Muscle of leg (tissue), 16 donors: ENCODE measurements at places on chromosomes 13 and 19.

DNA sequence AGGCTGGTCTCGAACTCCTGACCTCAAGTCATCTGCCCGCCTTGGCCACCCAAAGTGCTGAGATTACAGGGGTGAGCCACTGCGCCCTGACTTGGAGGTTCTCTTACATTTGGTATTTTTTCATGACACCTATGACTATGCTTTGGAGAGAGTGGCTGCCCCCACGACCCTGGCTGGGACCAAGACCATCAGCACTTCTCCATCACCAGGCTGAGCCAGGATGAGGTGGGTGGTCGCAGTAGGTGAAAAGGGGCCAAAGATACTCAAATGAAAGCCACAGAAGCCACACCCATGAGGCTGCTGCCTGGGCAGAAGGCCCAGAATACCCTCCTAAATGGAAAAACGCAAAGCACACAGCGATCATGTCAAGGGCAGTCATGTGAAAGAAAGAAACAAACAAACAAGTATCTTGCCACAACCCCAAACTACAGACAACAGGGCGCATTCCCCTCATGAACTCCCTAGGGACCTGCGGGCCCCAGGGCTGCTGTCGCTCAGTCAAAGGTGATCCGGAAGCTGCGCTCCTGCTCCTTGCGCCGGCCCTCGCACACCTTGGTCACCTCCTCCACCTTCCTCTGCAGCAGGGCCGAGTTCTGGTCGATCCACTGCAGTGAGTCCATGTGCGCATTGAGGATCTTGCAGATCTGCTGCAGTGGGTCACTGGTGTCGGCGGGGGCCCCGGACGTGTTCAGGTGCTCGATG, 11.2 kb upstream of the IL4I1 start:
- DNase-seq = no peak

DNA sequence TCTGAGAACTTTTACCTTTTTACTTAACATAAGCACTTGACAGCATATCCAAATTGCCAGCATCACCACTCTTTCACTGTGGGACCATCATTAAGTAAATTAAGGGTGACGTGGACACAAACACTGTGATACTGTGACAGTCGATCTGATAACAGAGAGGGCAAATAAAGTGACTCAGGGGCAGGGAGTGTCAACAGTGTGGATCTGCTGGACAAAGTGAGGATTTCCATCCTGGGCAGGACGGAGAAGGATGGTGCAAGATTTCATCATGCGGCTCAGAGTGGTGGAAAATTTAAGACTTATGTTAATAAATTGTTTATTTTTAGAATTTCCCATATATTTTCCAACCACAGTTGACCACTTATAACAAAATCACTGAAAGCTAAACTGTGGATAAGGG, 60.0 kb upstream of the WDFY2 start:
- no peak for DNase-seq

DNA sequence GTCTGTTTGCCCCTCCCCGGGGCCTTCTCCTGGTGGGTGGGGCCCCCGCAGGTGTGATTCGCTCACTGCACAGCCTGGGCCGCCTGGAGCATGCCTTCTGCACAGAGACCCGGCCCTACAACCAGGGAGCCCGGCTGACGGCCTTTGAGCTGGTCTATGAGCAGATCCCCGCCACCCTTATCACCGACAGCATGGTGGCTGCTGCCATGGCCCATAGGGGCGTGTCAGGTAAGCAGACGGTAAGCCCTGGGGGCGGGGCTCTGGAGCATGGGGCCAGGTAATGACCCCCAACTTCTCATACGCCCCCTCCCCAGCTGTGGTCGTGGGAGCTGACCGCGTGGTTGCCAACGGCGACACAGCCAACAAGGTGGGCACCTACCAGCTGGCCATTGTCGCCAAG, 4.2 kb downstream of the MRI1 start:
- no peak for DNase-seq

DNA sequence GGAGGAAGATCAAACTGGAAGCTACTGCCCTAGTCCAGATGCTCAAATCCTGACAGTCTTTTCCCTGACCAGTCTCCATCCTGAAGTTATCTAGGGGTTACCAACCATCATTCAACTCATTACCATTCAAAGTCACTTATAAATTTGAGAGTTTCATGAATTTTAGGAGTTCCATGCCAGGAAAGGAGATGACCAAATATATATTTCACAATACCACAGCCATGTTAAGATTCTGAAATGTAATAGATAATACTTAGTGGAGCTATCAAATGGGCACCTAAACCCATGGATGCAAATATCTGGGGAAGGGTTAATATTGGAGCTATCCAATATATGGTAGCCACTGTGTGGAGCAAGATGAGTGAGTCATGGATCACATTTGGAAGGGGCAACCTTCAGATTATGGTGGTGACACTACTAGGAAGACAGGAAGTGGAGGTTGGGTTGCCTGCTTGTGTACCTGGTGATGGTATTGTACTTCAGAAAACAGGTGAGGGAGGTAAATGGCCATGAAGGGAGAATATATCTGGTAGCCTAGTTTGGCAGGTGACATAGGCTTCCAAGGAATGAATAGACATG, 18.7 kb downstream of the ZNF586 start:
- DNase-seq = no peak

GRCh38 chr19:50694815-50695145, 24.8 kb downstream of the SHANK1 start:
- DNase-seq = no peak

- no peak for DNase-seq
These were observed 1542.1 kb upstream of the SLC10A2 start for GRCh38 chr13:104608331-104608730.
